ENCODE measurements at places on chromosomes 4 and X. TPM values are rescaled to one million over a fixed set of nuclear protein-coding genes. Genes with fewer than 3 reads are reported as not detected.

- no peak for DNase-seq
Observed at GRCh38 chr4:154781983-154782293, 866 bp downstream of the RBM46 start.

DNA sequence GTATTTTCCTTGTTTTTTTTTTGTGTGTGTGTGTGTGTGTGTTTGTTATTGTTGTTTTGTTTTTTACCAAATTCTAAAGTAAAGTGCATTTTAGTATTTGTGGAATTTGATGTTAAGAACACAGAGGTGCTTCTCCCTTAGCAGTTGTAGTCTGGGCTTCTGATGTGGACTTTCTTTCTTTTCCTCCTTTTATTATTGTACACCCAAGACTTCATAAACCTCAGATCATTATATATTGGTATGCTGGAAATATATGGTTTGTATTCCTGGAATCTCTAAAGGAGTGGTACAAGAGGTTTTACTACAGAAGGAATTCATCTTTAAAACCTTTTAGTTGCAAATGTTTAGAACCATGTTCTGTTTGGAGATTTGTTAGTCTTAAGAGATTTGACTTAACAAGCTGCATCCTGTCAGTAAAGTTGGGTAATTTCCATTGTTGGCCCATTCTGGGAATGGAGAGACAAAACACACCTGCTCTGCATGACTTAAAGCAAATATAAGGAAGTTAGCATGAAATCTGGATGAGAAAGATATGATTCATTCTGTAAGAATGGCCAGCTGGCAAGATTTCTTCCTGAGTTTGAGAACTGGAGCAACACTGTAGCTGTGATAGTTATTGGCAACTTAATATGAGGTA is 64.0 kb downstream of the SMAD1 start:
- peak; percentile 66 for DNase-seq

GRCh38 chr4:115325836-115326235 is 212.4 kb upstream of the NDST4 start:
- DNase-seq: peak; percentile 26

GRCh38 chrX:2967012-2967411 is 37.9 kb upstream of the ARSD start:
- DNase-seq: no peak

DNA sequence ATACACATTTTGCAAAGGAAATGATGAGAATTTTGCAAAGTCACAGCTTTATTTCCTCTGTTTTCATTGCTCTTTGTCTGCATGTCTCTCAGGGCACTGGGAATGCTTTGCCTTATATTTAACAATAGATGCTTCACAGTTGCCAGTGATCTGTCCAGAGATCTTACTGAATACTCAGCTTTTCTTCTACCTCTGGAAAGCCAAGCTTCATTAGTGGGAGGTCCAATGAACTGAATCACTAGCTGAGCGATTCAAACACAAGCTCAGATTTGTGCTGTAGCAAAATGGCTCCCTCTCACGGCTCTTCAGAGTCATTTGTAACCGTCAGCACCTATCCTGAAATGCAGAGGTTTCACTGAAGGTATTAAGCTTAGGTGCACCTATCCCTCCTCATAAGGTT is 138.9 kb downstream of the DCLK2 start:
- peak; percentile 62 for DNase-seq

GRCh38 chr4:92182006-92182735 is 121.6 kb upstream of the GRID2 start:
- DNase-seq: no peak

DNA sequence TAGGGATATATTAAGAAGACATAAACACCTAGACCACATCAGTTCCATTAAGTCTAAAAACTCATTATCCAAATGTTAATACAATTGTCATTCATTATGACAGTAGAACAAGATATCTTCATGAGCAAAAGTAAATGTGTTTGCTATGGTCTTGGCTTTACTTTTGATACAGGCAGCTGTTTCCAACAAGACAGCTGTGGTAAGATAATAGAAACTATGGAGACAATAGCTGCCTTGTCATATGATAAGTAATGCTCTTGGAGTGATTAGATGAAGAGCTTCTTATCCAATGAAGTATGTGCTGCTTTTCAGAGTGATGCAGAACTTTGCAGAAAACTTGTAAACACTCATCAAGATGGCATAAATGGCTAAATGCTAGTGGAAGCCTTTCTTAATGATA is 1066.0 kb downstream of the FSTL5 start:
- peak; percentile 56 for DNase-seq

DNA sequence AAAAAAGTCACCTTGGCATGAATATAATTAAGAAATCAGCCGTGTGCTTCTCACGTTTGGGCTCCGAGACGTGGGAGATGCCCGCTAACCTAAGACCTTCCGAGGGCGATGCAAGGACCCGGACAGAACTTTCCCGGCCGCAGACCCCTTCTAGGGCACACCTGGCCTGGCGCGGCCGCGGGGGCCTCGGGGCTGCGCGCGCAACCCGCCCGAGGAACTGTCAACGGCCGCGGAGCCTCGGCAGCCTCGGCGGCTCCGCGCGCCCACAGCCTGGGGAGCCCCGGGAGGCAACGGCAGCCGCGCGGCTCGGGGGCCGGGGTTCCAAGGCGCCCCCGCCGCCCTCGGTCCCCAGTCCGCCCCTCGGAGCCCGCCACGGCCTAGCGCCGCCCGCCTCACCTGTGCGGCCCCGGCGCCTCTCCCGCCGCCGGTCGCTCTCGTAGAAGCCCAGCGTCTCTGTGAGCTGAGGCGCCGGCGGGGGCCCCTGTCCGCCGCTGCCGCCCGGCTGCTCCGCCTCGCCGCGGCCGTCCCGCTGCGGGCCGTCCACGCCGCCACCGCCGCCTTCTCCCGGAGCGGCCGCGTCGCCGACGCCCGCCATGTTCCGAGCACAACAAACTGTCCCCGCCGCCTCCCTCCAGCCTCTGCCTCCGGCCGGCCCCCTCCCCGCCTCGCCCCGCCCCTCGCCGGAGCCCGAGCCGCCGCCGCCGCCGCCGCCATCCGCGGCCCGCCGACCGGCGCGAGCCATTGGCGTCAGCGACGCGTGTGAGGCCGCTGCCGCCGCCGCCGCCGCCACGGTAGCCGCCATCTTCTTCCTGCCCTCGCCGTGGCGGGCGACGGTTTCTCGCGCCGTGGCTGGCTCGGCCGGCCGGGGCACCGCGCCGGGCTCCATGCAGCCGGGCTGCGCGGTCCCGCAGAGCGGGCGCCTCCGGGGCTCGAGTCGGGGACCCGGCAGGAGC is at the start of gene TAPT1:
Gene TAPT1, minus strand, starts transcription at position 609 of the 953 bp plus-strand sequence. Its CDS starts 14 bp downstream, at position 595.
- DNase-seq: peak; percentile 77

GRCh38 chr4:97072666-97073065 is 1070.6 kb downstream of the STPG2 start:
- no peak for DNase-seq

DNA sequence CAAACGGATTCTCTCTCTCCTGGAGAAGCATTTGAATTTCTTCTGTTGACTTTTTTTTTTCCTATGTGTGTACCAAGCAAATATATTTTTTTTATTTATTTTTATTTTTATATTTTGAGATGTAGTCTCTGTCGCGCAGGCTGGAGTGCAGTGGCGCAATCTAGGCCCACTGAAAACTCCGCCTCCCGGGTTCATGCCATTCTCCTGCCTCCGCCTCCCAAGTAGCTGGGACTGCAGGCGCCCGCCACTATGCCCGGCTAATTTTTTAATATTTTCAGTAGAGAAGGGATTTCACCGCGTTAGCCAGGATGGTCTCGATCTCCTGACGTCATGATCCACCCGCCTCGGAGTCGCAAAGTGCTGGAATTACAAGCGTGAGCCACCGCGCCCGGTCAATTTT is 549.5 kb upstream of the GNPDA2 start:
- no peak for DNase-seq

DNA sequence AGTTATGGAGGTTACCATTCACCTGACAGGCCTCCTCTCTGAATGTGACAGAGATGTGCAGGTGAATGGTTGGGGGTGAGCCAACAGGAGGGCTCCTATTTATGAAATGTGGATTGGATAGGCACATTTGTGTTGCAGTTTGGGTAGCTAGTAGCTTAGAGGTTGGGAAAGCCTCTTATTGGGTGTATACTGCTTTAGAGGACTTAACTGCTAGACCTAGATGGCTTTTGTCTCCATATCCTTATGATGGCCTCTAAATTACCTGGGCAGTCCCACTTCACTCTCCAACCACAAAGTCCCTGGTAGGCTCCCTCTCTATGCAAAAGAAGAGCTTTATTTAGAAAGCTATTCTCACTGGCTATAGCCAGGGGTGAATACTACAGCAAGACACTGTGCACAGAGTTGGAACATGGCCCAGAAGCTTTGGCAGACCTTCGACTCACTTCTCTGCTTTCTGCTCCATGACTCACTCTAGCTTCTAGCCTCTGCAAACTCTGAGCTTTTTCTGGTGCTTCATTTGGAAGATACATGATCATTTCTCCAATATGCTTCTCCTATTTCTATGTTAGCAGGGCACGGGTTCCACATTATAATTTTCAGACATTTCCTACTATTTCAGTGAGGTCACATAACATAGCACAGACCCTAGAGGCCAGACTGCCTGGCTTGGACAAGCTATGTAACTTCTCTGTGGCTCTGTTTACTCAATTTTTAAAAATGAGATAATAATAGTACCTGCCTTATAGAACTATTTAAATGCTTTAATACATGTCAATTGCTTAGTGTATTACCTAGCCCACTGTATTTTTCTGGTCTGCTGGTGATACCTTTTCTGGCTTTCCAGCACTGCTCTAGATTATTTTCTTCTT is 6.0 kb upstream of the VGLL1 start:
- peak; percentile 86 for DNase-seq

GRCh38 chr4:8274765-8275547 is 5.4 kb downstream of the HTRA3 start:
- DNase-seq: peak; percentile 78

GRCh38 chr4:156976147-156976546 is 4.5 kb upstream of the PDGFC start:
- peak; percentile 84 for DNase-seq

GRCh38 chr4:94564252-94564651 is 112.5 kb downstream of the PDLIM5 start:
- DNase-seq: no peak

GRCh38 chr4:24662056-24662455 is 77.7 kb upstream of the DHX15 start:
- no peak for DNase-seq

GRCh38 chr4:67565284-67565683 is 6.8 kb downstream of the STAP1 start:
- DNase-seq: no peak

DNA sequence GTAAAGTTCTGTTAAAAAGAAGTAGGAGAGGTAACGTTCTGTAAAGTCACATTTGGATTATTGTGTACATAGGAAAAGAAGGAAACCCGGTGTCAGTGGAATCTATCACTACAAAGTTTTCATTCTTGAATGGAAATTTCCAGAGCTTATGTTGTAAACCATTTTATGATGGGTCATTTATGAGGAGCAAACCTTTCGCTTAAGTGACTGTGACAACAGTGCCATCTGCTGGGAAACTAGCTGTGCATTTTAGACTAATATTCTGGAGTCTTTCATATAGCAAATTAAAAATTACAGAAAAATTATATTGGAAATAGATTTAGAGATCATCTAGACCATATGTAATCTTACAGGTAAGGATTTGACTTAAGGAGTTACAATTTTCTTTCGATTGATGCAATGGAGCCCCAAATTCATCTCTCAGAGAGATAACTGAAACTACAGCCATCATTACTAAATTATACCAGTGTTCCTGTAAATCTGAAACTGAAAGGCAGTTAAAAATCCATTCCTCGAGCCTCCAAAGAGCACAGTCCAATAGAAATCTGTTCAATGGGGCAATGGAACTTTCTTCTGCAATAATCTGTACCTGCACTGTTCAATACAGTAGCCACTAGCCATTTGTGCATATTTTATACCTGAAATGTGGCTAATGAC is 26.9 kb downstream of the ASB9 start:
- DNase-seq: peak; percentile 61

GRCh38 chr4:2057382-2058065 is 1.6 kb upstream of the NAT8L start:
- no peak for DNase-seq

GRCh38 chrX:20221902-20222301 is 44.8 kb downstream of the RPS6KA3 start:
- no peak for DNase-seq

GRCh38 chrX:138057883-138058282 is 492.0 kb downstream of the ZIC3 start:
- DNase-seq: no peak

Gene CLTRN
- not detected for total RNA-seq

Gene SMIM43
- 0.99 TPM for total RNA-seq

Gene GAB3
- 7.3 TPM for total RNA-seq

Gene TMPRSS11F
- total RNA-seq: not detected

Gene CSAG1
- not detected for total RNA-seq

Gene IGFBP7
- total RNA-seq: 172 TPM

Gene CC2D2A
- total RNA-seq: 17.3 TPM

Gene MRFAP1L1
- total RNA-seq: 69.2 TPM

Gene UGT2B7
- 1.5 TPM for total RNA-seq

Gene CSAG3
- total RNA-seq: not detected

Gene RASL11B
- 0.57 TPM for total RNA-seq

Gene ADH1B
- total RNA-seq: not detected

Gene AR
- 24.1 TPM for total RNA-seq
